Stimulated activated CD8-positive, alpha-beta memory T cell treated with anti-CD3 and anti-CD28 coated beads, Interleukin-7, amount 100 ng/mL, for 1 hour (primary cell): ENCODE measurements at places on chromosomes 4 and X.

DNA sequence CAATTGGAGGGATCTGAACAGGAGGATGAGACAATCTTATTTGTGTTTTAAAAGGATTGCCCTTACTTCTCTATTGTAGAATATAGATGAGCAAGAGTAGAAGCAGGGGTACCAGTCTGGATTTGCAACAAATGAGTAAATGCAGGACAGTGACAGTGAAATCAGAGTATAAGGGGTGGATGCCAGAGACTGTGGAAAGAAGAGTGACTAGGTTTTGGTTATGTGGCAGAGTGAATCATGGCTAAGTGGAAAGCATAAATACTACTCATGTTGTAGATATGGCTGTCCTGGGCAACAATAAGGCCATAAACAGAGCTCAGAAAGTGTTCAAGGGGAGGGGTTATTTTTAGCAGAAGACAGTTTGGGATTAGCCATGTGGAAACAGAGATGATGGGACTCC, 6.0 kb upstream of the VSIG4 start:
- DNase-seq = no peak

GRCh38 chr4:40180356-40180755, 16.5 kb upstream of the RHOH start:
- DNase-seq = no peak

GRCh38 chr4:19178835-19179234, 1072.9 kb upstream of the SLIT2 start:
- DNase-seq = no peak

GRCh38 chrX:122586831-122587230, 597.2 kb upstream of the GRIA3 start:
- no peak for DNase-seq

DNA sequence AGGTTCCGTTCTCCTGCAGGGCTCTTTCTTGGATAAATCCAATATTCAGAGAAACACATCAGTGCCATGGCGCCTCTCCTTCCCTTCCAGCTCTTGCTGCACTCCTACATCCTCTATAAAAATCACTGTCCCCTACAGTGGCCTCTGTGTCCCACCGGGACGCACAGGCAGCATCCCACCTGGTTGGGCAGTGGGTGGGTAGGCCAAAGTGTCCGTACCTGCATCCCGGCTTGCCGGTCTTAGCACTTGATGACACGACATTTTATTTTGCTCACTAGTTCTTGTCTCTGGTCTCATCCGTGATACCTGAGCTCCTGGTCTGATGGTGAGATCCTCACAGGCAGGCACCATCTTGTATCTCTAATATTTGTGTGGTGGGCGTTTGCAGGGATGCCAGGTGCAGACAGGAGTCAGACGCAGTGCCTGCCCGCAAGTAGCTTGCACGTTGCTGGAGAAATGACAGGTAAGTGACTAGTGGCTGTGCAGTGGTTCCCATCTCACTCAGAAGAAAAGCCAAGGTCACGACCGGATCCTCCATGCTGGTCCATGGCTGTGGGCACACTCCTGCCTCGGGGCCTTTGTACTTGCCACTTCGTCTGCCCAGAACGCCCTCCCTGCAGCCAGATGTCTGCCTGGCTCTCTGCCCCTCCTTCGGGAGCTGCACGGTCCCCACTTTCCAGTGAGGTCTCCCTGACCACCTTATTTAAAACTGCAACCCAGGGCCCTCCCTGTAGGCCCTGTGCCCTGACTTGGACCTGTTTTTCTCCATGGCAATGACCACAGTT, 109.7 kb downstream of the SORCS2 start:
- no peak for DNase-seq

DNA sequence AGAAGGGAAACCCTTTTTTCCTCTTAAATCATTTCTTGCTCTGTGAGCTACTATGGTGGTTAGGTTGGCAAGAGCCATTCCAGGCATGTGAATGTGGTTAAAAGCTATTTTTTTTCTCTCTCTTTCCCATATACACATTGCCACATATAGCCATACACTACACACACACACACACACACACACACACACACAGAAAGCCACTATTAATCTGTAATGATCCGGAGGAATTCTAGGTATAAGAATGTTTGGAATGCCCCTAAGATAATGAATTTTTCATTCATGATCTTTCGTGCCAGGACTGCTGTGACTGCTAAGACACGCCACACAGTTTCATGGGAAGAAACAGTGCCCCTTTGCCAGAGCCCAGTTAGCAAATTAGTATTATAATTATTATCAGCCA, 21.8 kb upstream of the TLL1 start:
- no peak for DNase-seq

DNA sequence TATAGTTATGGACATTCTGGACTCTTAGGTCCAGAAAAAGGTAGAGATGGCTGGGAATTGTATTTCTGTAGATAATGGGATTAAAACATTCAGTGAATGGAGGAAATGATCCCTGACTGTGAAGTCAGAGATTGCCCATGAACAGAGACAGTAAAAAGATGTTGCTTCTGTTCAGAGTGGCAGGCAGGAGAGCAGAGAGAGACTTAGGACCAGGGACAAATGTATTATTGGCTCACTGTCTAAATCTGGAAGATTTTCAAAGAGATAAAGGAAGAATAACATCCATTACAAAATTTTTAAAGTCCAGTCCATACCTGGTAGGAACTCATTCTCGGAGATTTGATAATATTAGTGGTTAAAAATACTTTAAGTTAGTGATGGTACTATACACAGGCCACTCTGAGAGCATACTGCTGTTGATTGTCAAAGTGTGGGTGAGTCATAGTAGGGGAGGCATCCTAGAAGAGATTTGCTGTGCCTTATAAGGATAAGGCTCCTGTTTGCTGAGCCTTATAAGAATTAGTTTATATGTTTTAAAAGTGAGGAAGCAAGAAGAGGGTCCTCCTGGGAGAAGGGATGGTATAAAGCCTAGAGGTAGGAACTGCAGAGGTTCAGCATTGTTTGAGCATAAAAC, 53.0 kb downstream of the JADE3 start:
- no peak for DNase-seq

DNA sequence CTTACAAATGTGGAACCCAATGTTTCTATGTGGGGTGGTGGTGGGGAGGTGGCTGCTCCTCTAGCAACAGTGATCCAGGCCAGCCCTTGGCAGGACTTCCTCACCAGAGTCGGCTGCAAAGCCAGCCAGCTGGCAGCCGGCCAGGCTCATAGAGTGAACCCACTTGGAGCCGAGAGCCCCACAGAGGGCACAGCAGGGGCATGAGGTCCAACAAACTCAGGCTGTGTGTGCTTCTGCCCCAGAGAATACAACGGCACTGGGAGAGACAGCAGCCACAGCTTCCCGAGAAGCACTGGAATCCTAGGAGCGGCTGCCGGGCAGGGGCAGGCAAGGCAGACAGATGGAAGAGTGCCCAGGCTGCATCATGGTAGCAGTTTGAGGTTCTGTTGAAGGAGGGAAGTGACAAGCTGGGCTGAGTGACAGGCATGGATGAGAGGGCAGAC, 23.5 kb upstream of the SOWAHD start:
- no peak for DNase-seq

GRCh38 chrX:103441878-103442535, 65.7 kb downstream of the BEX3 start:
- no peak for DNase-seq

GRCh38 chr4:181909368-181909767, 333.8 kb upstream of the TENM3 start:
- DNase-seq = no peak

DNA sequence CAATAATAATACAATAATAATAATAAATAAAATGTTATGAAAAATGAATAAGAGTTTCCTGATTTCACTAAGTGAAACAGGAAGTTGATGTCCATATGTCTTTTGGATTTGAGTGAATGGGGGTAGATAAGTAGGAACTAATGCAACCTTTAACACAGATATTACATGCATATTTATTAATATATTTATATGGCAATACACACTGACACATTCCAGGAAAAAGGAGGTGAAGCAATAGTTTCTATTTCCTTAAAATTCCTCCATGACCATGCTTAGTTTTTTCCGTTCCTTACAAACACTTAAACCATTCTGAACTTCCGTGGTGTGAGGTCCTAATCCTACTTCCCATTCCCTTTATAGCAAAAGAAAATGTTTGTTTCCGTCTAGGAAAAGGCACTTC, 48.3 kb downstream of the ATXN3L start:
- no peak for DNase-seq

DNA sequence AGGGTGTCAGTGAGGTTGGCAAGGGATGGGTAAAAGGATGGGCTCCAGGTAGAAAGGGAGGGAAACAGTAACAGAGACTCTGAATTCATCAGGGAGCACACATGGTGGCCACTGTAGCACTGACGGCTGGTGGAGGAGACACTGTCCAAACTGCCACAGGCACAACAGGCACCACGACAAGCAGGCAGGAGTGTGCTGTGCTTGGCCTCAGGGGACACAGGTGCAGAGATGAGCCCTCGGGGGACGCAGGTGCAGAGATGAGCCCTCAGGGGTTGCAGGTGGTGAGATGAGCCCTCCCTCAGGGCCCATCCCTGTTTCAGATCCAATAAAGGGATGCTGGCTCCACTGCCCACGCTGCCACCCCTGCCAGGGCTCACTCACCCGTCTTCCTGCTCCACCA, 7.6 kb downstream of the PDE6B start:
- DNase-seq = no peak

- DNase-seq = no peak
Measured at GRCh38 chrX:134803060-134803459, 144.8 kb upstream of the PLAC1 start.

DNA sequence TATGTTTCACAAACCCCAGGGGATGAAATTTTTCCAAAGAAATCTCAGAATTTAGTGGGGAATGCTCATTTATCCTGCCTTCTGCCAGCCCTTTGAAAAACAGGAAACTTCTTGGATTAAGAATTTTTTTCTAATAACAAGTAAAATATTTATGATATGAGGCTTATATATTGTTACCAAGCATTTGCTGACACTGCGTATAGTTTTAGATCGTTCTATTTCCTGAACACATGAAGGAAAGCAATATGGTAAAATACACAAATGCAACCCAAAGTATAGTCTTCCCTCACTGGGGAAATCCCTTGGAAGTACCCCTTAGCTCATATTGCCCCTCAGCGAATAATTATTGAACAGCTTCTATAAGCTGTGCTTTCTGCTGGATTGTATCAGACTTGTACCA, 54.4 kb upstream of the MND1 start:
- DNase-seq = no peak

DNA sequence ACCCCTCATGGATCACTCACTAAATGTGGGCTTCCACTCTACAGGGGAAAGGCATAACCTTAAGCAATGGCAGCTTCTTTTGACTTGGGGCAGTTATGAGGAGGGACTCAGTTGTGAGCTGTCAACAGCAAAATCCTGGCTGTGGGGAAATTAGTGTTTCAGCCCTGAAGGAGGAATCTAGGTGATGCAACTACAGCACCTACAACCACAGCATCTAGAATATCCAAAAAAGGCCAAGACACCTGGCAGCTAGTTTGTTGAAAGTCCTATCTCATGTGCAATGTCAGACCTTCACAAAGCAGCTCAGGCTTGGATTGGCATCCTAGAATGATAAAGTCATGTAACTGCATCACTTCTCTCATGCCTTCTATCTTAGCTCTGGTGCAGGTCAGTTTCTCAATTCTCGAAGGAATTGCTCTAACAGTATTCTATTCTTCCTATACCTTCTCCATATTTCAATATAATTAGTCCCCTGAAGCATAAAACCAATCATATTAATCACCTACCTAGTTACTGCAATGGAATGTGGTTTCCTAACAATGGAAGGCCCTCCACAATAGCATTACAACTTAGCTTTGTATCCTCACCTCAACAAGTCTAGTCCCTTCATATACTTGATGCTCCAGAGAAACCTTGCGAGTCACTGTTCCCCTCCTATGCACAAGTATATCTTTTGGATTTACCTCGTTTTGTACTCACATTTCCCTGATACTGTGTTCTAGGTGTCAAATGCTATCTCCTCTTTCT, 5.5 kb upstream of the ANTXR2 start:
- DNase-seq = no peak

GRCh38 chr4:105350859-105351490, 122.9 kb downstream of the PPA2 start:
- DNase-seq = no peak

- DNase-seq = no peak
Measured at GRCh38 chr4:86569103-86569870, 24.8 kb upstream of the PTPN13 start.

DNA sequence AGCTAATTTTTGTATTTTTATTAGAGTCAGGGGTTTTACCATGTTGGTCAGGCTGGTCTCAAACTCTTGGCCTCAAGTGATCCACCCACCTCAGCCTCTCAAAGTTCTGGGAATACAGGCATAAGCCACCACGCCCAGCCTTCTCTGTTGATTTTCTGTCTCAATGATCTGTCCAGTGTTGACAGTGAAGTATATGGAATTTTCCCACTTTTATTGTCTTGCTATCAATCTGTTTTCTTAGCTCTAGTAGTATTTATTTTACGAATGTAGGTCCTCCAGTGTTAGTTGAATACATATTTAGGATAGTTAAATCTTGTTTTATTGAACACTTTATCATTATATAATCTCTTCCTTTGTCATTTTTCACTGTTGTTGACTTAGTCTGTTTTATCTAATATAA, 1603.9 kb downstream of the ADGRL3 start:
- no peak for DNase-seq

- DNase-seq = no peak
Measured at GRCh38 chrX:53421125-53421524, 1.3 kb downstream of the SMC1A start.

- DNase-seq = peak; percentile 46
Measured at GRCh38 chrX:10189317-10190268, 32.8 kb downstream of the CLCN4 start.

DNA sequence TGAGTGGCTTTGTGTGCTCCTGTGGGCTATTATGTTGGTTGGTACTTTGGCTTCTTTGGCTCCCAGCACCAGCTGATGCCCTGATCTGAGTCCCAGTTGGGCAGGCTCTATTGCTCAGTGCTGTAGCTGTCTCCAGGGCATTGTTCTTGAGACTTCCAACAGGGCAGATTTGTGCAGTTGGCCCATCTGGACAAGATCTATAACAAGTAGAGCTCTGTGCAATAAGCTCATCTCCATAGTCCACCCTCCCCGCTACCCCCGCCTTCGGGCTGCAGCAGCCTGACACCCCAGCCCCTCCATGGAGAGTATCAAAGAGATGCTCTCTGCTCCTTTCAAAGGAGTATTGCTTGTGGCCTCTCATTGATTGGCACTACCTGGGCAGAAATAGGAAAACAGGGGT, 5.8 kb upstream of the TMEM31 start:
- no peak for DNase-seq

DNA sequence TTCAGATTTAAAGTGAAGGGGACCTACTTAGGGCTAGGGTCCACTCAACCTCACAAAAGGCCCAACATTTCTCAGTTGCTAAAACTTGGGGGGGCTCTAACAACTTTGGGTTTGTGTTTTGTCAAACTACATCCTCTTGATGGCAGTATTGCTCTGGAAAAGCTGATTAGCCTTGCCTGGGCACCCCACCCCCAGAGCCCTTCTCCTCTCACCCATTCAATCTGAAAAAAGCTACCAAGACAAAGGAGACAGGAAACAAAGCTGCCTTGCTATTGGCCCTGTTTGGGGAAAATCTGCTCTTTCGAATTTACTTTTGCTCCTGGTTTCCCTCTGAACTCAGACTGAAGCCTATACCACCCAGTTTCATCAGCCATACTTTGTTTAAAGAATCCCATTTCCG, 195.2 kb upstream of the STK26 start:
- DNase-seq = no peak

- no peak for DNase-seq
Measured at GRCh38 chrX:63428348-63428747, 77.2 kb upstream of the SPIN4 start.
